ENCODE measurements at places on chromosomes 3 and 15.

- no peak for DNase-seq
Measured at GRCh38 chr3:127857333-127857732, 35.0 kb upstream of the MGLL start.

DNA sequence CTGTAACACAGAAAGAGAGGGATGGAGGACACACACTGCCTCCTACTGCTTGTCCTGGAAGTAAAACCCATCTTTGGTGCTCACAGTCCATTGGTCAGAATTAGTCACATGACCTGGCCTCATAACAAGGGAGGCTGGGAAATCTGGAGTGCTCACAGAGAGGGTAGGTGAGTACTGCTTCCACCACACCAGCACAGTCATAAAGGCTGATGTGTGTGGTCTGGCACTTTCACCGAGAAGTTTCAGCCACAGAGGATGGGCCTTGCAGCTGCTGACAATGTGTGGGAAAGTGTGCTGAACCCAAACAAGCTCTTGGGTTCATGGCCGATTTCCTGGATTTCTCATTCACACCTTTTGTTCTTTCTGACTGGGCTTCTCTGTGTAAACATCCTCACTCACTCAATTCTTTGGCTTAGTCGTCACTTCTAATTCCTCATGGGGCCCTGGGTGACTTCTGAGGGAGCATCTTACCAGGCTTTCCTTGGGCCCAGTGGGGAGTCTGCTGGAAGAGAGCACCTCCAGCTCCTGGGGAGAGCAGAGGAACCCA, 100.7 kb downstream of the ASB7 start:
- peak; percentile 28 for DNase-seq

GRCh38 chr15:49062900-49063299, 16.7 kb upstream of the SECISBP2L start:
- DNase-seq: no peak

GRCh38 chr3:55687526-55687925, 200.4 kb upstream of the WNT5A start:
- no peak for DNase-seq

GRCh38 chr3:106985721-106986120, 391.5 kb upstream of the CCDC54 start:
- no peak for DNase-seq

- DNase-seq: no peak
Measured at GRCh38 chr15:87470923-87471322, 785.6 kb downstream of the NTRK3 start.

DNA sequence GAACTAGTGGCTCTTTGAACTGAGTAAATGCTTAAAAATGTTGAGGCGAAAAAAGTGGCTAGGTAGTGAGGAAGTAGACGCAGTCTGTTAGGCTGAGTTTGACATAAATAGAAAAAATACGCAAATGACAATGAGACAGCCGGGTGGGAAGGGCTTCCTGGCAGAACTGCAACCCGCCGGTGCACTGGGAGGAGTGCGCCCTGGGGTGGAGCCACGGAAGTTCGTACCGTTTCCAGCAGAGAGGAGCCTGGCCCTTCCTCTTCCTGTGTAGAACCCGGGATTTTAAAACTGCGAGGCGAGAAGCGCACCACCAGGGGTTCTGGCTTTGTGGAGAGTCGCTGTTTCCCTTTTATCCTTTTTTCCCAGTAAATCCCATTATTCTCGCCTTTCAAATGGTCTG, 602.6 kb downstream of the PYDC2 start:
- DNase-seq: no peak

DNA sequence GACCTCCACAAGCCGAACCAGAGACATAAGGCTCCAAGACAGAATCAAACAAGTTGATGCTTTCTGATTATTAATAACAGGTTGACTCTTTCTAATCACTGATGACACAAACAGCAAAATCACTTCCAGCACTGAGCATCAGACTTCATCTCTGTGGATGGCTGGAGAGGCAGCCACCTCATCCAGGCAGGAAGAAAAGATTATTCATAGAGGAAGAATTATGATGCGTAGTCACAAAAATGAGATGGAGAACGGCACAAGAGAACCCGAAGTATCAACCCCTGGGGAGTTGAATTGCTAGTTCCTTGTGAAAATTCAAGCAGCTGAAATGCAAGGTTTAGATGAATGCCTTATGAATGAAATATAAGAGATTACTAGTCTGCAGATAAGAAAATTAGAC, 49.9 kb upstream of the LMCD1 start:
- no peak for DNase-seq

- DNase-seq: peak; percentile 14
Measured at GRCh38 chr3:49476563-49476962, 6.5 kb downstream of the DAG1 start.

DNA sequence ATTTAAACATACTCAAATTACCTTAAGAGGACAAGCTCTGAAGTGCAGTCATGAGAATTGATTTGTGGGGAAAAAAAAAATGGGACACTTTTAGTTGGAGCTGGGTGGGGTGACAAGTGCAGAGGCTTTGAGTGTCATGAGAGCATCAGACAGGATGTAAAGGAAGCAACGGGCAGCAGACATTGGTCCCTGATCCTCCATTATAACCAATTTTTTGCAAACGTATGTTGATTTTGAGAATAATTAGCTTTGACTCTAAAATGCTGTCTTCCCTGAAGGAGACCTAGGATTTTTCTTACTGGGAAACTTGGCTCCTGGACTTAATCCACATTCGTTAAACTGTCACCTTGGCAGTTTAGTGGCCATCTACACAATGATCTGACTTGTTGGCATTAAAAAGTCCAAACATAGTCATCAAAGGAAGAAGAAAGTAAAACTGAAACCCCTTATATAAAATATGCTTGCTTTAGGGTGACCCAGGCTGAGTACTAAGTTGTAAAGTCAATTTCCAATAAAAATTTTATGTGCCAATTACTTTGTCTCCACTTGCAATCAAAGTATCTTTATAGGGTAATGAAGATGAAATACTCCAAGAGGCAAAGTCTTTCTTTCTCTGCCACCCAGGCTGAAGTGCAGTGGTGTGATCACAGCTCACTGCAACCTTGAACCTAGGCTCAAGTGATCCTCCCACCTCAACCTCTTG, 45.6 kb downstream of the BCL2L10 start:
- no peak for DNase-seq

DNA sequence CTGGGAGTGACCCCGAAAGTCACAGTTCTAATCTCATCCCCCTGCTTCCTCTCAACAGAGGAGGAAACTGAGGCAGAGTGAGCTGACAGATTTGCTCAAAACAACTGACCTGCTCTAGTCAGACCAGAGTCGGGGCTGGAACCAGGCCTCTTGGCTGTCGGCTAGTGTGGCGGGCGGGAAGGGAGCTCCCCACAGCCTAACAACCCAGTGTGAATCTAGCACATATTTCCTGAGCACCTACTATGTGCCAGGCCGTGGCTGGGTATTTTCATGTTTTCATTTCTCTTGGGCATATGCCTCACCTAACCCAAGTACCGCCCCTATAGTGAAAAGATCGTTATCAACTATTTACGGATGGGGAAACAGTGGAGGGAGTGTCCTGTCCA, 27.2 kb downstream of the GRIP2 start:
- DNase-seq: no peak

GRCh38 chr15:98442379-98442833, 205.9 kb upstream of the IGF1R start:
- peak; percentile 61 for DNase-seq

DNA sequence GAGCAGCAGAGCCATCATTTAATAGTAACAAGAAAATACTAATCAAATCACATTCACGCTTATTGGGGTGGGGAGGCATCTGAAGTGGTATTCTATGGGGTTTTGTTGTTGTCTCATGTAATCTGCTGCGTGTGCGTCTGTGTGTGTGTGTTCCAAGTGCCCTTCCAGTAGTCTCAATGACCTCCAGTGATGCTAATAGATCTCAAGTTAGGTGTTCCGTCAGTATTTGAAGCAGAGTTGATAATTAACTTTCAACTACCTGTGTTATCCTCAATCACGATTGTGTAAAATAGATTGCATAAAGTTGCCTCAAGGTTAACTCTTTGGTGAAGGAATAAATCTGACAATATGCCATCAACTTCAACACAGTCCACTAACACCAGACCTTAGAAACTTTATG, 375.0 kb downstream of the MECOM start:
- DNase-seq: no peak

GRCh38 chr15:81625896-81626295, 251.9 kb upstream of the TMC3 start:
- no peak for DNase-seq

GRCh38 chr15:69497076-69497475, 44.5 kb downstream of the RPLP1 start:
- no peak for DNase-seq

- DNase-seq: no peak
Measured at GRCh38 chr3:40120806-40121205, 188.7 kb upstream of the EIF1B start.

DNA sequence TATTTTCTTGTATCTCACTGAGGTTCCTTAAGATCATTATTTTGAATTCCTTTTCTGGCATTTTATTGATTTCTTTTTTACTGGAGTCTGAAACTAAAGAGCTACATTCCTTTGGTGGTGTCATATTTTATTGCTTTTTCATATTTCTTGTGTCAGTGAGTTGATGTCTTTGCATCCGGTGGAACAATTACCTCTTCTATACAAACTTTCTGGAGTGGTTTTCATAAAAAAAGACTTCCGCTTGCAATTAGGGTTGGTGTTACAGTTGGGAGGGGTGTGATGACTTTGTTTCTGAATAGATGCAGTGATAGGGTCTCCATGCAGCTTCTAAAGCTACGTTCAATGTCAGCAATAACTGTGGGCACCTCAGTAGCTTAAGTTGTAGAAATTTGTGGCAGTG, 181.7 kb downstream of the LPP start:
- no peak for DNase-seq

- no peak for DNase-seq
Measured at GRCh38 chr3:13863382-13863952, 16.4 kb downstream of the WNT7A start.

GRCh38 chr3:56844536-56844935, 42.8 kb upstream of the ARHGEF3 start:
- no peak for DNase-seq

GRCh38 chr3:19394946-19395345, 246.6 kb downstream of the KCNH8 start:
- no peak for DNase-seq

DNA sequence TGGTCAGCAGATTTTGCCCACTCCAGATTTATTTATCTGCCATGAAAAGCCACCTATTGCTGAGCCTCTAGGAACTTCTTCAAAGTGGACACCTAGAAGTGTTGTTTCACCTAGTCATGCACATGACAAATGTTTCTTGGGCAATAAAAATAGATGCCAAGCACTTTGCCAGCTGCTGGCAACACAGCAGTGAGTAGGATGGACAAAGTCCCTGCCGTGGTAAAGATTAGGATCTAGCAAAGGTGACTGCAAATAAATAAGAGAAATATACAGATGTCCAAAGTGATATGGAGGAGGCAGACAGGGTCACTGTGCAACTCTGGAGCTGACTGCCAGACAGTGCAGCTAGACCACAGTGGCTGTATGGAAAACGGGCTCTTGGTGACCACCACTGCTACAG, 137.9 kb downstream of the SUCLG2 start:
- no peak for DNase-seq

DNA sequence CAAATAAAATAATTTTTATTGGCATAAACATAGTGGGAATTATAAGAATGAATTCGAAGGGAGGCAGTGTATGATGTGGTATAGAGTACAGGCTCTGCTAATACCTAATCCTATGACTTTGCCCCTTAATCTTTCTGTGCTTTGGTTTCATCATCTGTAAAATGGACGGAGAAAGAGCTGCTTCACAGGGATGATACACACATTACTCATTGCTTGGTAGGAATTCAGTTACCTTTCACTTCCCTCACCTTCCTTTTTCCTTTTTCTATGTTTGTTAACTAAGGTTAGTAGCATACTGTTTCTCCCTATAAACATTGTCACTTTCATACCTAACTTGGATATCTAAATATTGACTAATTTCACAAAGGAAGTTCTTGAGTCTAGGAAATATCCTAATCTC, 36.2 kb downstream of the LEKR1 start:
- no peak for DNase-seq

DNA sequence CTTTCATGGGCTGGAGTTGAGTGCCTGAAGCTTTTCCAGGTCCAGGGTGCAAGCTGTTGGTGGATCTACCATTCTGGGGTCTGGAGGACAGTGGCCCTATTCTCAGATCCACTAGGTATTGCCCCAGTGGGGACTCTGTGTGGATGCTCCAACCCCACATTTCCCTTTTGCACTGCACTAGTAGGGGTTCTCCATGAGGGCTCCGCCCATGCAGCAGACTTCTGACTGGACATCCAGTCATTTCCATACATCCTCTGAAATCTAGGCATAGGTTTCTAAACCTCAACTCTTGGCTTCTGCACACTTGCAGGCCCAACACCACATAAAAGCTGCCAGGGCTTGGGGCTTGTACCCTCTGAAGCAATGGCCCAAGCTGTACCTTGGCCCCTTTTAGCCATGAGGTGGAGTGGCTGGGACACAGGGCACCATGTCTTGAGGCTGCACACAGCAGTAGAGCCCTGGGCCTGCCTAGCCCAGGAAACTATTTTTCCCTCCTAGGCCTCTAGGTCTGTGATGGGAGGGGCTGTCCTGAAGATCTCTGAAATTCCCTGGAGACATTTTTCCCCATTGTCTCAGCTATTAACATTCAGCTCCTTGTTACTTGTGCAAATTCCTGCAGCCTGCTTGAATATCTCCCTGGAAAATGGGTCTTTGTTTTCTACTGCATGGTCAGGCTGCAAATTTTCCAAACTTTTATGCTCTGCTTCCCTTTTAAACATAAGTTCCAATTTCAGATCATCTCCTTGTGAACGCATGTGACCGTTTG, 6.0 kb upstream of the HACD2 start:
- no peak for DNase-seq

- no peak for DNase-seq
Measured at GRCh38 chr3:186093271-186093900, 15.5 kb downstream of the ETV5 start.

DNA sequence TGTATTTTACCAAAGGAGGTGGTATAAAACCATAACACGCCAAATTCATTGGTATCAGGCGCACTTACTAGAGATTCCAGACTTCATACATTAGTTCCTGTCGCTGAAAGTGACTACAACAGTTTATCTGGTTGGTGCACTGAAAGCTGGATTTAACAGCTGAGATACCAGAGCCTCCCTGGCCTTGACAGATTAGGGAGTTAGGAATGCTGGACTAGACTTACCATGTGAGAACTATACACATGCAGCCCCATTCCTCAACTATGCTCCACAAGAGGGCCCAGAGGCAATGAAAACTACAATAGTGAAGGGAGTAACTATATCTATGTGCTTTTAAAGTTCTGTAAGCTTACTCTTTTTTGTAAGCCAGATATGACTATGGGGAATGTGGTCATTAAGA, 174.4 kb downstream of the STAG1 start:
- no peak for DNase-seq

DNA sequence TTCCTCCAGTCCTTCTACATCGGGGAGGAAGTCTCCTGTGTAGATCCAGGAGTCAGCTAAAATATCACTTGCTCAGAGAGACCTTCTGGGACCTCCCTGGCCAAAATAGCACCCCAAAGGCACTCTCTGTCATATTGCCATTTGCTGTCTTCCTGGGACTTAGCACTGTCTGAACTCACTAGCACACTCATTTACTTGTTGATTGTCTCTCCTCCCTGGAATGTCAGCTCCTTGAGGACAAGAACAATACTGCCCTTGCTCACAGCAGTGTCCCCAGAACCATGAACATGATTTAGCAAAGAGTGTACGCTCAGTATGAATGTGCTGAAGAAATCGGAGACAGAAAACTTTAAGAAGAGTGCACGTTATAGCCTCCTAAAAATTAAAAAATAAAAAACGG, 202.9 kb downstream of the STT3B start:
- no peak for DNase-seq
